NCI-H526 treated with DMSO at 0.1 percent for 48 hours (cell line): ENCODE measurements at places on chromosomes 5 and 9.

DNA sequence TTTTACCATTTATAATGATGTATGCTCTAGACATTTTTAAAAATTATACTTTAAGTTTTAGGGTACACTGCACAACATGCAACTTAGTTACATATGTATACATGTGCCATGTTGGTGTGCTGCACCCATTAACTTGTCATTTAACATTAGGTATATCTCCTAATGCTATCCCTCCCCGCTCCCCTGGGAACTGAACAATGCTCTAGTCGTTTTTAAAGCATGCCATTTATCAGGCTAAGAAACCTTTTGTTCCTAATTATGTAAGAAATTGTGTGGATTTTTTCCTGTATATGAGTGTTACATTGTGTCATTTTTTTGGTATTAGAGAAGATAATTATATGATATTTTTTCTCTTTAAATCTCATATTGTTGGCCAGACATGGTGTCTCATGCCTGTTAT is 72.8 kb upstream of the SGCD start:
- DNase-seq = no peak

GRCh38 chr9:79896390-79896980 is 324.7 kb downstream of the TLE4 start:
- no peak for DNase-seq

DNA sequence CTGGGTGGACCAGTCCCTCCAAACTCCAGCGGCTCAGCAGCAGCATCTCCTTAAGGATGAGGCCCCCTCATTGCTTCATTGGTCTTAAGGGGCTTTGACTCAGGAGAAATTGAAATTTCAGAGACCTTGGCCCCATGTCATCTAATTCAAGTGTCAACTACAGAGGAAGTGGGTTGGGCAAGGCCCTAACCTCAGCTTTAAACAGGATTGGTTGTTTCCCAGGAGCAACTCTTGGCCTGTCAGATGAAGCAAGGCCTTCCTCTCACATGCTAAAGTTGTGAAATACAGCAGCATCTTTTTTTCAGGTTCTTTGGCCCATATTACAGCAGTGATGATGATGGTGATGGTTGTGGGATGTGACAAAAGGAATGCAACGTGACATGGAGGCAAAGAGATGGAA is 348.3 kb downstream of the ICE1 start:
- no peak for DNase-seq

GRCh38 chr9:76808636-76809035 is 44.4 kb downstream of the PCA3 start:
- DNase-seq = no peak
